ENCODE measurements at places on chromosomes 7 and 10.

- no peak for DNase-seq
Measured at GRCh38 chr7:983004-983615, at the start of gene CYP2W1. Gene CYP2W1, plus strand, starts transcription at chr7:983181. Its CDS starts 31 bp downstream, at chr7:983212.

DNA sequence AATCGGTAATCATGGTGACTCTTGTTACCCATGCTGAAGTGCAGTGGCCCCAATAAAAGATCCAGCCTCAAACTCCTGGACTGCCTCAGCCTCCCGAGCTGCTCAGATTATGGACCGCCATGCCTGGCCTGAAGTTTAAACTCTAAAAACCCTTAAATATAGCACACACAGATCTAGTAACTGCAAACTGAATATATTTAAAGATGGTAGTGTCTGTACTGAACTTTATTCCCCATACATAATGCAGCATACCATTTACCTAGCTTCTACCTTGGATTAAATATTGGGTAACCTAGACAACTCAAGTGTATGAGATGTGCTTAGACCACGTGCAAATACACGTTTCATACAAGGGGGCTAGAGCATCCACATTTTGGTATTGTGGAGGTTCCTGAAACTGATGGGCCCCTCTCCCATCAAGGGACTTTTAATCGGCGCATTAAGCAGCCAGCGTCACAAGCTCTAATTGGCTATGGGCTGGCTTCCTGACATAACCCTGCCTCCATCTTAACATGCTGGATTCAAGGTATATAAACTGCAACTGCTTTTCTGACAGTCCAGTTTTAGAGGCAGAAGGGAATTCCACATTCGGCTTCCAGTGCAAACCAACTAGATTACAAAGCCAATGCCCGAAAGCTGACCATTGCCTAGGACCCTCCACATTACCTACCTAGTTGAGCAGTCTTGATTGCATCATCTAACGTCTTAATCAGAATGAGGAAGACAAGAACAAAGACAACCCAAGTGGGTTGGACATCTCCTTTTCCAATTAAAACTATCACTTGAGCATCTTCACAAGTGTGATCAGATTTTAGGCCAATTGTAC lies 13.0 kb downstream of the HNRNPA2B1 start:
- no peak for DNase-seq

GRCh38 chr10:49410365-49411074 lies 14.6 kb upstream of the DRGX start:
- no peak for DNase-seq

DNA sequence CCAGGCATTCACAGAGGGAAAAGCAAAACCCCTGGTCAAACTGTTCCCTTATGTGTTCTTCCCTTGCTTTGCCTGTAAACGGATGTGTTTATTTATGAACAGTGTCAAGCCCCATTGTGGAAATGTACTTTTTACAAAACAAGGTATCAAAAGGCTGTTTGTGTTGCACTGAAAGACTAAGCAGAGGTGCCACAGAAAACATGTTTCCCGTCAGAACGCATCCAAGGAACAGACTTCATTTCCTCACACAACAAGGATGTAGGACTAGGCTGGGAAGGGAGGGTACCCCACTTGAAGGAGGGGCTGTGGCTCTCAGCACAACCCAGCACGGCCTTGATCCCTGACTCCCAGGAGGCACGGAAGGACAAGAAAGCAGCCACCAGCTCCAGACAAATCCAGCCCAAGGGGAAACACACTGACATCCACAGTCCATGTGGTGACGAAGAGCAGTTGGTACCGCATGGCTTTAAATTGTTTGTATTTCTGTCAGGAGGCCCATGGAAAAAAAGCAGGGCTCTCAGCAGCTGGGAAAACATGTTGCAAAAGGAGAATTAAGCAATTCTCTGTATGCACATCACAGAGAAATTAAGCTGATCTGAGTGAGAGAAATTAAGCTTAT lies 85.6 kb downstream of the RNF216 start:
- DNase-seq, result no peak

- no peak for DNase-seq
Measured at GRCh38 chr10:109997233-109997632, 10.6 kb upstream of the ADD3 start.

DNA sequence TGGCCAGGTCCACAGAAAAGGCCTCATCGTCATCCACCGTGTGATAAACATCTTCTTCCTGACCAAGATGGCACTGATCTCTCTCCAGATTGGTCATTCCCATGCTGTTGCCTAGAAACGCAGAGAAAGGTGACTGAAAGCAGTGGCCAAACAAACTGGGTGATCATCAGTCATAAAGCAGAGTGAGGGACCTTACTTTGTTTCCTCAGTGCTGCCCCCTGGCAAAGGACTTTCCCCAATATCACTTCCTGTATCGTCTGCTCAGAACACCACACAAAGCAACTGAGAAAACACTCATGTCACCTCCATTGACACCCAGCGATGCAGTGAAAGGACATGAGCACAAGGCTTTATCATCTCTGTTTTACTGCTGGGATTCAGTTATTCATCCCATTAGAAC lies 40.0 kb upstream of the TM9SF3 start:
- no peak for DNase-seq

DNA sequence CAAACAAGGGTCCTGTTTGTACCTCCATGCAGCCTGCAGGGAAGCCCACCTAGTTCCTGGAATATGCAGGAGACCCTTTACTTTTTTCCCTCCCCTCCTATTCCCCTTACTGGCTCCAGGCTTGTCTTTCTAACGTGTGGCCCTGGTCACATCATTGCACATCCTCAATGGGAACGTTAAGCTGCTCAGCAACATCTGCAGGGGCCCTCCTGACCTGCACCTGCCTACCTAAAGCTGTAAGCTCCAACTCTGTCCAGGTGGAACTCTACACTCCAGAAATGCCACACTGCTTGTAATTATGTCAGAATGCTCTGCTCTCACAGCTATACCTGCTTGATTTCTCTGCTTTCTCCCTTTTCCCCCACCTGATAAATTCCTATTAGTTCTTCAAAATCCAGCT lies 72.1 kb downstream of the ARMC3 start:
- DNase-seq, result no peak

DNA sequence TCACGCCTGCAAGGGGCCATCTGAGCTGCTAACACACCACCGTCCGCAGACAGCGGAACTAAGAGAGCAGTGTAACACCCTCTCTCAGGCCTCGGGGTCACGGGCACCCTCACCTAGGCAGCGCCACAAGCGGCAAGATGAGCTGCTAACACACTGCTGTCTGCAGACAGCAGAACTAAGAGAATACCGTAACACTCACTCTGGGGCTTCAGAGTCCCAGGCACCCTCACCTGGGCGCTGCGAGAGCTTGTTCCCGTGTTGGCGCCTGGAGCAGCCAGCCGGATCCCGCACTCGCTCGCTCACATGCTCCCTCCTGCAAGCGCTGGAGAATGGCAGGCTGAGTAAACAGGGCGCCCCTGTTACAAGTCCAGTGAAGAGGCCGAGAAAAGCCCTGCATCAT lies 160.2 kb downstream of the SRPK2 start:
- DNase-seq, result no peak

DNA sequence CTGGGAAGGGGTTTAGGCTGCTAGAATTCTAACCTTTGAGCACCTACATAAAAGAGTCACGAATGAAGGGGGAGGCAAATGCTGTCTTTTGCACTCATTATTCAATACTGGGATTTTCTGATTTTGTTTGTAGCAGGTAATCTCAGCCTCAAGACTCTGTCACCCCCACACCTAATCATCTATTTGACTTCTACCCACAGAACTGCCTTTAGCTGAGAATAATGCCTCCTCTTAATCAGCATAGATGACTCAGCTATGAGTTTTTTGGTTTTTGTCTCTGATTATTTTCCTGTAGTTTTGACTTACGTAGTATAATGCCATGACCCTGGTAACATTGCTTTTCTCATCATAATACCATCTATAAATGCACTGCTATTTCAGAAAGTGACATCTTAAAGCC lies 42.7 kb upstream of the CACNB2 start:
- no peak for DNase-seq

GRCh38 chr7:94301024-94301586 lies 93.6 kb upstream of the COL1A2 start:
- no peak for DNase-seq

DNA sequence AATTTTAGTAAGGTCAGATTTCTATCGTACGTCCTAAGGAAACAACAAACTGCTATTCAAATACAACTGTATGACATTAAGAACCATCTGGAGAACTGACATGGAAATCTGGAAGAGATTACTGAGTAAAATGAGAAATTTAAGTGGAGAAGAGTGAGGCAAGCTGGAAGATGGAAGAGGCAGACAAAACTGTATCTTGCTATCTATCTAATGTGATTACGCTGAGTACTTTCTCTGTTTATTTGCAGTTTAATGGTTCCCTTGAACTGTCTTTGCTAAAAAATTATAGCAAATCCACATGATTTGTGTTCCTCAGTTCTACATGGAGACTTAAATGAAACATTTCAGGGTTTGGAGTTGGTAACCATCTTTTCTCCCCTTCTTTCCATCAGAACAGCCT lies 927.1 kb upstream of the MBL2 start:
- DNase-seq, result no peak

DNA sequence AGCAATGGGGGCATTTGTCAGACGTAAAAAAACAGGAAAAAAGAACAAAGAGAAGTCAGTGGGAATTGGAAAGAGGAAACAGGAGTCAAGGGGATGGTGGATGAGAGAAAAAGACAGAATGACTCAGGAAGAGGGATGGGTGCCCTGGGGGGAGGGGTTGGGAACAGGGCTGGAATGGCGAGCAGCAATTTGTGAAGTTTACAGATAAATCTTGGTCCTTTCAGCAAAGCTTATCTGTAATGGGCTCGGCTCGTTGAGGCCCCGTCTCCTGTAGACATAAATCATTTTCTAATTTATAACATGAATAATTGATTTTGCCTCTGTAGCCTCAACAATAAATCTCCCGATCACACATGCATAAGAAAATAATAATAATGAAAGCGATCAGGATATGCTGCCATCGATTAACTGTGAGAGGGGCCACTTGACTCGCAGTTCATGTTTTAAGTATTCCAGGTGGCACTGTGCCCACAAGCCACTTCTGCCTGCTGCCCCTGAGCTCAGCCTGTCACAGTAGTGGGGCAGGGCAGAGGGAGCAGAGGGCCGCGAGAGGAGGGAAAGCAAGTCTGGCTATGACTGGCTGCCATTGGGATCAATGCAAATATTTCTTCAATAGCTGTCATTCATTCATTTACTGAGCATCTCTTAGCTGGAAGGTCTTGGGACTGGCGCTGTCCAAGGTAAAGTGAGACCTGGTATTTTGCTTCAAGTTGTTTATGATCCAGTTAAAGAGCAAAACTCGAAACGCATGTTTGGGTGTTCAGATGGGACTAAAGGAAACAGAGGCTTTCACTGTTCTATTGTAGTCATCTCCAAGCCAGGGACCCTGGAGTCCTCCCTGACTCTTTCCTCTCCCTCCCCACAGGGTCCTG lies 47.4 kb upstream of the R3HCC1L start:
- DNase-seq, result no peak

- DNase-seq, result no peak
Measured at GRCh38 chr10:78892338-78893176, 176.2 kb upstream of the ZMIZ1 start.

GRCh38 chr7:111869280-111869679 lies 307.0 kb upstream of the IMMP2L start:
- no peak for DNase-seq

DNA sequence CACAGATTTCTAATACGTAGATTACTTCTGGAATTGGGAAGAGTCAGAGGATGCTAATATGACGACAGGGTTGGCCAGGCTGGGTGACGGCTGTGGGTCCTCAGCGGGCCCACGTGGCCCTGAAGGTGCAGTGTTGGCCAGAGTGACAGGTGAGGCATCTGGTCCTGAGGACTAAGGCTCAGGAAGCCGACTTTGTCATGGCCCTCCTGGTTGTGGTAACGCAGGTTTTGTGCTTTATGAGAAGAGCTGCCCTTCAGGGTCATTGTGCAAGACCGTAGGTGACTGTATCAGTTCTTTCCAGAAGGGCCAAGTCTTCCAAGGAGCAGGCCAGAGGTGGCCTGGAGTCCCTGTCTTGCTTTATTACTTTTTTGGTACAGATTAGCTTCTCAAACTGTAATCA lies 2.5 kb downstream of the EIF3B start:
- DNase-seq, result no peak

- no peak for DNase-seq
Measured at GRCh38 chr7:16652240-16652583, 6.2 kb downstream of the BZW2 start.

GRCh38 chr10:31611161-31611560 lies 292.1 kb downstream of the ZEB1 start:
- DNase-seq, result no peak

DNA sequence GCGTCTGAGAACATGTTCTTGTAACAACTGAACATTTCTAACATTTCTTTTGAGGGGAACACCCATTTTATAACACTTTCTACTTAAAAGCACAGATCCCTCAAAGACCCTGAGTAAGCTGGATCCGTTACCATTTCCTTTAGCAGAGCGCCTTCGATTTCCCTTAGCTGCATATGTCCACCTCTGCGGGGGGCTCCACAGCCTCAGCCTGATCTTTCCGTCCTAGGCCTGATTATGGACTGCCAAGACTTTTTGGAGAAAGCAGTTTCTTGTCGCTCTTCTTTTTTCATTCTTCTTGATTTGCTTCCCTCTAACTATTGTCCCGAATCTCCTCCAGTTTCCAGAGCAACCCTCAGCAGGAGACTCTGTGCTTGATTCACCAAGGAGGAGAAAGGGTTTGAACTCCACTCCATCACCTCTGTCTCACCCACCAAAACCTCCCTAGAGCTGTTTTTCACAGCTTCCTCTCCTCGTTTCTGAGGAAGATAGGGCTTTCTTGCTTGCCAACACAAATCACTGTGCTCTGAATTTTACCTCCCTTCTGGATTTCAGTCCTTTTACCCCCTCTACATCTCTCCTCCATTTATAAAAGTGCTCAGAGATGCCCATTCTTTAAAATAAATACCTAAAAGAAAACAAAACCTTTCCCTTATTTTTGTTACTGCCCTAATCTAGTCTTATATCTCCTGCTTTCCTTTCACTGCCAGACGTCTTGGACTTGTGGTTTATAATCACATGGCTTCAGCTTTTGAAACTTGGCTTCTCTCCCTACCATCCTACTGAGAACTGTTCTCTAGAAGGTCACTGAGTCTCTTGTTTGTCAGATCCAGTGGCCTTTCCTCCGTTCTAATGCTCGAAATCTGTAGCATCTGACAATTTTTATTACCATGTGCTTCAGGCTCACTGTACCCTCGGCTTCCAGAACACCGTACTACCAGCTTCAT lies 30.5 kb upstream of the ZRANB1 start:
- no peak for DNase-seq

All from stimulated activated CD4-positive, alpha-beta T cell treated with anti-CD3 and anti-CD28 coated beads, Interleukin-2, amount 100 ng/mL, for 48 hours (primary cell).